CD4-positive, alpha-beta T cell (primary cell): ENCODE measurements at places on chromosomes 4 and X. TPM values are rescaled to one million over a fixed set of nuclear protein-coding genes. Genes with fewer than 3 reads are reported as not detected.

- H3K4me1 ChIP-seq = peaks cover 44% of the 10 kb centered on the region
- H3K4me3 ChIP-seq = no peak overlapping the region
- no peaks in the 10 kb centered on the region for H3K27me3 ChIP-seq
- H3K36me3 ChIP-seq = peaks cover 35% of the 10 kb centered on the region
- DNase-seq = no peak
These were observed 89.4 kb downstream of the IRF2 start for GRCh38 chr4:184384810-184385557.

GRCh38 chr4:54904953-54905352 is 220.4 kb downstream of the KDR start:
- H3K4me3 ChIP-seq = no peak overlapping the region
- no peak for DNase-seq
- no peaks in the 10 kb centered on the region for H3K4me1 ChIP-seq

DNA sequence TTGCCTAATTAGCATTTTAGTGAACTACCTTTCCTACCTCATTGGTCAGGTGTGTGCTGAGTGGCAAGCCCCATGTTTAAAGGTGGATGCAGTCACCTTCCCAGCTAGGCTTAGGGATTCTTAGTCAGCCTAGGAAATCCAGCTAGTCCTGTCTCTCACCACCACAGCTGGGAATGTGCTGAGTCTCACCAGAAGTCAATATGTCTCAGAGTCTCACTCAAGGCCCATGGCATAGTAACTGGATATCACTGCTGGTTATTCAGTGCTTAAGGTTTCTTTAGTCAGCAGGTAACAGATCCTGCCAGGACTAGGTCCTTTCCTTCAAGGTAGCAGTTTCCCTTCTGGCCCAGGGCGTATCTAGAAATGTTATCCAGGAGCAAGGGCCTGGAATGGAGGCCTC is 136.5 kb downstream of the COX18 start:
- no peak for DNase-seq
- H3K27ac ChIP-seq = no peak overlapping the region
- H3K36me3 ChIP-seq = no peaks in the 10 kb centered on the region
- no peaks in the 10 kb centered on the region for H3K4me1 ChIP-seq
- no peaks in the 10 kb centered on the region for H3K27me3 ChIP-seq
- H3K4me3 ChIP-seq = no peak overlapping the region

DNA sequence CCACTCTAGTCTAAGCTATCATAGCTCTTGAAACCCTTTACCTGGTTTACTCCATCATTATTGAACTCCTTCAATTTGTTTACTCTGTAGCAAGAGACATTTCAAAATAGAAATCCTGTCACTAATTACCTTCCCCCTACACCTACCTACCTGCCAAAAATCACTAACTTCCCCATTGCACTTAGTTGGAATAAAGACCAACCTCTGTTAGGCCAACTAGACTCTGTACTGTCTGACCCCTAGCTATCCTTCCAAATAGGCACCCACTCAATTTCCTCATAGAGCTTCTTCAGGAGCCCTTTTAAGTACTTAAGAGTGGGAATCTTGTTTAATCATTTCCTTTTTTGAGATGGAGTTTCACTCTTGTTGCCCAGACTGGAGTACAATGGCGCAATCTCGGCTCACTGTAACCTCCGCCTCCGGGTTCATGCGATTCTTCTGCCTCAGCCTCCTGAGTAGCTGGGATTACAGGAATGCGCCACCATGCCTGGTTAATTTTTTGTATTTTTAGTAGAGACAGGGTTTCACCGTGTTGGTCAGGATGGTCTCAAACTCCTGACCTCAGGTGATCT is 8.9 kb upstream of the CDKL2 start:
- H3K4me3 ChIP-seq = no peak overlapping the region
- H3K27me3 ChIP-seq = no peaks in the 10 kb centered on the region
- peaks cover 3% of the 10 kb centered on the region for H3K36me3 ChIP-seq
- no peaks in the 10 kb centered on the region for H3K4me1 ChIP-seq
- no peak for DNase-seq

GRCh38 chr4:114108869-114109268 is 129.4 kb upstream of the ARSJ start:
- no peak overlapping the region for H3K27ac ChIP-seq
- H3K36me3 ChIP-seq = no peaks in the 10 kb centered on the region
- H3K4me3 ChIP-seq = no peak overlapping the region

DNA sequence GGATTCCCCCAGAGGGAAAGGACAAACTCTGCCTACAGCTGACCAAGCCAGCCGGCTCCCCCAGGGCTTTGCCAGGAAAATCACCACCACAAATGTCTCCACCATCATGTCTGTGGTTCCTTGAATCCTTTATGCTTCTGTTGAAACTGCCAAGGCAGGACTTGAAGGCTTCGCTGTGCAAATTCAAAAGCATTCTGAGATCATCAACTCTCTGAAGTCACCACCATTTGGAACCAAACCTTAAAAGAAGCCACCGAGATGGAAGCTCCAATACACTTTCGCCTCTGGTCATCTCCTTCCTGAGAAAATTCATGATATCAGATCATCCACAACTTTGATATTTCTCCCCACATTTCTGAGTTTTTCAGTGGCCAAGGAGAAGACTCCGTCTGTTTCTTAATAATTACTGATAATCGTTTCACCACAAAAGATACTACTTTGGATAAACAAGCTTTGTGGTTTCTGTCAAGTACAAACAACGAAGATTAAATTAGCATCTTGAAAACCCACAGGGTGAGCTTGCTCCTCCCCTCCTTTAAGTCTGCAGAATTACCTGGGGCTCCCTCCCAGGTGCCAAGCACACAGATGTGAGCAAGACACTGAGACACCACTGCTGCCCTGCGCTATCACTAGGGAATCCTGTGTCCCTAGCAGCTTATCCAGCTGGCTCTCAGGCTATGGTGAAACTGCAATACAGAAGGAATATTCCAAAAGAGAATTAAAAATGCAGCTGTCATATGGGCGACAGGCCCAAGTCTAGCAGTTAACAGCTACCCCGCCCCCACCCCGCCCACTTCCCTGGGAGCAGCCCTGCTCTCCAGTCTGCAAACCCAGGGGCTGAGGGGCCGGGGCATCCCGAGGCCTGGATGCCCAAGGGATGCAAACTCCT is 125.0 kb upstream of the TBL1X start:
- H3K27me3 ChIP-seq = no peaks in the 10 kb centered on the region
- peak overlapping the region; percentile 24 for H3K4me3 ChIP-seq
- peak; percentile 44 for DNase-seq

DNA sequence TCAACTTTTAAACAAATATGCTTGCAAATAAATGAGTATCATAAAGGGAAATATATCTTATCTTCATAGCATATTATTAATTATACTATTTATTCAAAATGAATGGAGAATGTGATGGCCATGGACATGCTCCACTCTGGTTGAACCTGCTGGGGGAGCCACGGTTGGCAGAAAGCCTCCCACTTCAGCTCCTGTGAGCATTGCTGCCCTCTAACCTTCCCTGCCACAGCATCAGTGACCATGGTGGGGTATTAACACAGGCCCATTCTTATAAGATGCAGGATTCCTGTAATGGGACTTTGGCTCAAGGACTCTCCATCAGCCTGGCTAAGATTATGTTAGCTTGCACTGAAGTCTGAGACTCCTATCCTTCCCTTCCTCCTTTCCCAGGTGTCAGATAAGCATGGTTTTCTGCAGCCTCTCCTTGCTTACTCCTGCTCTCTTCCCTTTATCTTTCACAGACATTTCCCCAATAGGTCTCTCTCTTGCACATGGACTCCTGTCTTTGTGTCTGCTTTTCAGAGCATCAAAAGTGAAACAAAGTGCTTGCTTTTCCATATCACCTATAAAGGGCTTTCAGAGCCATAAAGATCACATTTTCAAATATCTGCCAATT is 4.9 kb upstream of the ABRAXAS1 start:
- no peak overlapping the region for H3K27ac ChIP-seq
- DNase-seq = no peak
- H3K27me3 ChIP-seq = no peaks in the 10 kb centered on the region
- peaks cover 9% of the 10 kb centered on the region for H3K4me1 ChIP-seq
- no peaks in the 10 kb centered on the region for H3K36me3 ChIP-seq
- no peak overlapping the region for H3K4me3 ChIP-seq

DNA sequence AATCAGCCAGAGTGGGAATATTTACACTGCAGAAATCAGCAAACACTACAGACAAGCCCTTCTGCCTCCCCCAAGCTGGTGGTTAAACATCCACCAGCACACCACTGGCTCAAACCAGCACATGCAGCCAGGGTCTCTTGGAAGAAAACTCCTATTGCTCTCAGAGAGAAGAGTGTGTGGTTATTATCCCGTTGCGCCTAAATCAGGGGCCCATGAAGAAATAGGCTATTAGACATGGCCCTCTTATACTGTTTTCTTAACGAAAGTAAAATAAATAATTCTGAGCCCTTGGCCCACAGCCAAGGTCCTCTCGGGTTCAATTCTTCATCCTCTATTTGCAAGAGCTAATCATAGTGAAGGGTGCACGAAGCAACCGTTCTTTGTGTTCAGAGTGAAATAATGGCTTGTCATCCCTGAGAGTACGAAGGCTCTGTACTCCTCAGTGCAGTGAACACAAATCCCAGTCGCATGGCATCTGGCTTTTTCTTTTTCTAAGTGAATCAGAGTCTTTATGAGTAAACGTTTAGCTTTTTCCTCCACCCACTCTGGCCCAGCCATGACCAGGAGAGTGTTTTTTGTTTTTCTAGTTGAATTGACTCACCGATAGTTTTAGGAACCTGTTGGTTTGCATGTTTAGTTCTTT is 33.4 kb upstream of the RBM47 start:
- no peak for DNase-seq
- H3K27me3 ChIP-seq = no peaks in the 10 kb centered on the region
- no peaks in the 10 kb centered on the region for H3K4me1 ChIP-seq
- no peak overlapping the region for H3K27ac ChIP-seq
- H3K4me3 ChIP-seq = no peak overlapping the region
- no peaks in the 10 kb centered on the region for H3K36me3 ChIP-seq

DNA sequence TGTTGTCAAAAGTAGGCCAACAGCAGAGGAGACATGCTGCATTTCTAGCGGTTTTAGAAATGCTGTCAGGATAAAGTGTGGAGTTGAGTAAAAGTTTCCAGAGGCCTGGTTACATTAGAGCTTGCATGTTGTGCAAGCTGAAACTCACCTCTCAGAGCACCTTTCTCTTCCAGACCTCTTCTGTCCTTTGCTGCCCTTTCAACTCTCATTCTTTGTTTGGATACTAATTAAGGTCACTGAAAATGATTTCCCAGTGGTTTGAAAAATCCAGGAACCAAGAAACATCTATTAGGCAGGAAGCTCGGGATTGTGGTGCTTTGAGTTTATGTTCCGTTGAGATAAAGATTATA is 426.6 kb downstream of the MAPK10 start:
- DNase-seq = no peak
- no peak overlapping the region for H3K4me3 ChIP-seq
- H3K4me1 ChIP-seq = no peaks in the 10 kb centered on the region

DNA sequence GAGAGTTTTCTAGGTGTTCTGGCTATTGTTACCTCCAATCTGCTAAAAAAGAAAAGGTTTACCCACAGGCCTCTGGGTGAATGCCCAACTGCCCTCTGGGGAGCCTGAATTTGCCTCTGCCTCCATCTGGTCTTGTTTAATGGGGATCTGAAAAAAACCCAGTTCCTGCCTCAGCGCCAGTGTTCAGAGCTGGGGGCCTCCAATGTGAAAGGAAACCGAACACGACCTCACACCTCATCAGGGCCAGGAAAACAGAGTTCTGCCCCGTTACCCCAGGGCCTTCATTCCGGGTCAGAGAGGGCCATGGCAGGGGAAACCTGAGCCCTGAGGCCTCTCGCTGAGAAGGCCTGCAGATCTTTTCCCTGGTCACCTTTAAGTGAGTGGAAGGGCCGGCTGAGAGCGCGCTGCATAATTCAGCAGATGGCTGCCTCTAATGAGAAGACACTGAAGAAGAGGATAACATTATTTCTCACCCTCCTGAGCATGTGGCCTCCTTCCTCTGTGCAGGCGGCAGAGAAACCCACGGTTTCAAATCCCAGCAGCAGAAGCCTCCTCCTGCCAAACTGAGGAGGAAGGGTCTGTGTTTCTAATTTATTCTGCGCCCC is 6.8 kb downstream of the SEPTIN6 start:
- no peaks in the 10 kb centered on the region for H3K27me3 ChIP-seq
- H3K36me3 ChIP-seq = peaks cover 5% of the 10 kb centered on the region
- H3K4me1 ChIP-seq = peaks cover 78% of the 10 kb centered on the region
- no peak for DNase-seq
- H3K4me3 ChIP-seq = peak overlapping the region; percentile 48

- H3K36me3 ChIP-seq = no peaks in the 10 kb centered on the region
- H3K27me3 ChIP-seq = no peaks in the 10 kb centered on the region
- no peaks in the 10 kb centered on the region for H3K4me1 ChIP-seq
- no peak overlapping the region for H3K4me3 ChIP-seq
- H3K27ac ChIP-seq = no peak overlapping the region
These were observed 57.2 kb upstream of the RAB9B start for GRCh38 chrX:103889216-103889615.

- H3K36me3 ChIP-seq = no peaks in the 10 kb centered on the region
- DNase-seq = no peak
- H3K27me3 ChIP-seq = no peaks in the 10 kb centered on the region
- H3K4me1 ChIP-seq = no peaks in the 10 kb centered on the region
These were observed 583 bp downstream of the GABRE start for GRCh38 chrX:151973851-151974335.

- peaks cover 59% of the 10 kb centered on the region for H3K4me1 ChIP-seq
- H3K4me3 ChIP-seq = peak overlapping the region; percentile 66
- H3K27me3 ChIP-seq = no peaks in the 10 kb centered on the region
- DNase-seq = no peak
These were observed 27.4 kb upstream of the SPON2 start for GRCh38 chr4:1199556-1200331.

DNA sequence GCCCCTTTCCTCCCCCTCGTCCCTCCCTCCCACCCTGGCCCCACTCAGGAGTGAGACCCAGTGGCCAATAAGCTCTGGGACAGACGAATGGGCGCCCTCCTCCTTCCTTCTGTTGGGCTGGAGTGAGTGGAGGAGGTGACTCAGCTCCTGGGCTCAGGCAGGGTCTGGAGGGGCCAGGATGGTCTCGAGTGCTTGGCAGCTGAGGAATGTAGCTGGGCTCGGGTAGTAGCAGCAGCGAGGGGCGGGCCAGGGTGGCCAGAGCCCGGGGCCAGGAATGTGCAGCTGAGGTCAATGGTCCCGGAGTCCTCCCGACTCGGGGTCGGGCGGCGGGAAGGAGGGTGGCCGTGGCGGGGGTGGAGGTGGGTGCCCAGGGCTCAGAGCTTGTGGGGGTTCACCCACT is 15.0 kb downstream of the G6PD start:
- DNase-seq = no peak
- peaks cover 27% of the 10 kb centered on the region for H3K36me3 ChIP-seq
- H3K4me3 ChIP-seq = no peak overlapping the region
- H3K27ac ChIP-seq = no peak overlapping the region

- no peaks in the 10 kb centered on the region for H3K27me3 ChIP-seq
- H3K27ac ChIP-seq = no peak overlapping the region
- no peaks in the 10 kb centered on the region for H3K36me3 ChIP-seq
- H3K4me3 ChIP-seq = no peak overlapping the region
- DNase-seq = no peak
- no peaks in the 10 kb centered on the region for H3K4me1 ChIP-seq
These were observed 44.3 kb downstream of the ARHGEF38 start for GRCh38 chr4:105596684-105597083.

- no peak overlapping the region for H3K27ac ChIP-seq
- no peak for DNase-seq
- no peak overlapping the region for H3K4me3 ChIP-seq
- no peaks in the 10 kb centered on the region for H3K36me3 ChIP-seq
These were observed 74.4 kb upstream of the RBMX start for GRCh38 chrX:136954930-136955329.

The IQSEC2 gene
- 2.2 TPM for total RNA-seq

The PRRG1 gene
- total RNA-seq = not detected

The PAGE5 gene
- not detected for total RNA-seq

The ZNF185 gene
- total RNA-seq = 1.5 TPM

The HS6ST2 gene
- total RNA-seq = not detected

The SRPX gene
- total RNA-seq = not detected

The NSG1 gene
- 10.3 TPM for total RNA-seq

The REPS2 gene
- 0.60 TPM for total RNA-seq
